ENCODE measurements at places on chromosomes 4 and X.

DNA sequence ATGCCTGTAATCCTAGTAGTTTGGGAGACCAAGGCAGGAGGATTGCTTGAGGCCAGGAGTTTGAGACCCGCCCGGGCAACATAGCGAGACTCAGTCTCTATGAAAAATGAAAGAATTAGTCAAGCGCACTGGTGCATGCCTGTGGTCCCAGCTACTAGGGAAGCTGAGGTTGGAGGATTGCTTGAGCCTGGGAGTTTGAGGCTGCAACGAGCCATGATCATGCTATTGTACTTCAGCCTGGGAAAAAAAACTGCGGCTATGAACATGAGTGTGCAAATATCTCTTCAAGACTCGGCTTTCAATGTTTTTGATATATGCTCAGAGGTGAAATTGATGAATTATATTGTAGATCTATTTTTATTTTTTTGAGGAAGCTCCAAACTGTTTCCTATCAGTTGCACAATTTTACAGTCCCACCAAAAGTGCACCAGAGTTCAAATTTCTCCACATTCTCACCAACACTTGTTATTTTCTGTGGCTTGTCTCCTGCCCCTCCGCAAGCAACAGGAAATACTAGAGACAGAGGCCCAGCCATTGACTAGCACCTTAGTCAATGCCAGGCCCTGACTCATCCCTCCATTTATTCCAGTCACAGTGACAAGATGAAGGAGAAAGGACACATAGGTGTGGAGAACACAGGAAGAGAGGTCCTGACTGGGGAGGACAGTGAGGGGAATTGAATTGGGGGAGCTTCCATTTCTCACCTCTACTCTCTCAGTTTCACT lies 33.1 kb upstream of the ZNF41 start:
- no peak for DNase-seq

DNA sequence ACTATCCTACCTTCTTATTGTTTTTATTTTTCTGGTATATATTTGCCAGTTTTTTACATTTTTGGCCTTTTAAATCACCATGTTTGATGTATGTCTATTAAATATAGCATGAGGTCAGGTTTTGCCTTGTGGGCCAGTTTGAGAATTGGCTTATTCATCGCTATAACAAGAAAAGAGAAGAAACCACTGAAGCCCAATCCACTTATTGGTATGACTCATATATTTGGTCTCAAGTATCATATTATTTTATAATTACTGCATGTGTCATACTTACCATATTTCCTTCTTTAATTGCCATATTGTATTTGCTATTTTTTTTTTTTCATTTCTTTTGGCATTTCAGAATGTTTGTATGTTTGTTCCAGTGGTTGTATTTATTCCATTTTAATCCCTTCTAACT lies 99.3 kb downstream of the IRF2 start:
- no peak for DNase-seq

GRCh38 chrX:65668377-65669310 lies 1.2 kb downstream of the MSN start:
- DNase-seq = peak; percentile 62

GRCh38 chr4:166518776-166519175 lies 645.7 kb downstream of the TLL1 start:
- DNase-seq = no peak

DNA sequence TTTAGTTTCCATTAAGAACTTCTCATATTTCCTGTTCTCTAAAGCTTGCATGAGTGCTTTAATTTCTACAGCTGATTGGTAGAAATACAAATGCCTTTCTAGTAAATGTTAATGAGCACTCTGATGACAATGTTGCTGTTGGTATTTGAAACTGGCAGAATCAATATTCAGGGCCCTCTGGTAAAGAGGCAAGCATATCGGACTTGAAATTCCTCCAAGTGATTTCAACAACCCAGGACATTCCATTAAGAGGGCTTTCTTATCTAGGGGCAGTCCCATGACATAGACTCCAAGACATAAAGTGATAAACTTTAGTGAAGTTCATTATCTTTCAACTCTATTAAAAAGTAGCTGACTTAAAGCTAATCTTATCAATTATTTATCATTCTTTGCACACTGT lies 83.1 kb upstream of the VCX start:
- no peak for DNase-seq

- no peak for DNase-seq
Observed at GRCh38 chrX:123348468-123348867, 164.4 kb downstream of the GRIA3 start.

GRCh38 chrX:38271154-38271716 lies 50.6 kb upstream of the SRPX start:
- DNase-seq = no peak

- DNase-seq = no peak
Observed at GRCh38 chrX:2958199-2958598, 29.1 kb upstream of the ARSD start.

- DNase-seq = no peak
Observed at GRCh38 chr4:87053176-87053658, 118.4 kb downstream of the AFF1 start.

DNA sequence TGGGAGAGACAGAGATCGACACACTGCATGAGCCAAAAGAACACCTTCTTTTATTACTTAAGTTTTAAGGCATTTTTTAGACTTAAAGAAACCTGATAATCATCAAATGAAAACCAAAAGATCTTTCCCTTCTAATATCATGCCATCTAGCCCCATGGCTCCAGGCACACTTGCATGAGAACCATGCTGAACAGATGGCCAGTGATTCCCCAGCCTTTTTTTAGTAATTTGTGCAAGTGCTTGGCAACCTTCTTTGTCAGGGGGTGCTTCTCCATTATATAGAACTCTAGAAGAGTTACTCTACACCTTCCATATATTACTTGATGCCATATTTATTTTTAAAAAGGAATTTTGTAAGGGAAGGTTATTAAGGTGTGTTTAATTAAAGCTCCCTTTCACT lies 182.2 kb upstream of the TEX13C start:
- no peak for DNase-seq

- no peak for DNase-seq
Observed at GRCh38 chr4:96566755-96567154, 726.9 kb downstream of the PDHA2 start.

DNA sequence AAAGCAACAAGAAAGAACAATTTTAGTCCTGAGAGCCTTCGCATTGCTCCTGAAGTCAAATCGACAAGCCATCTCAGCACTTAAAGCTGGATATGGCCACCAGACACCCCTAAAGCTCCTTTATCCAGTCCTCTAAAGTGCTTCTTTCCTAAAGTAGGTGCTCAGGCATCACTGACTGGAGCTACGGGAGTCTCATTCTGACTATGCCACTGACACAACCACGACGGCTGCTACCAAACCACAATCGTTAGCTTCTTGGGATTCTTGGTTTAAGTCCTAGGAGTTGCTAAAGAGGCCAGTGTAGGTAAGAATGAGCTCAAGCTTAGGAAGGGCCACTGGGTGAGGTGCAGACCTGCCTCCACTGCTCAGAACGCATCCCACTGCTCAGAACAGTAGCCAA lies 1.0 kb downstream of the SLC10A6 start:
- no peak for DNase-seq

- DNase-seq = no peak
Observed at GRCh38 chr4:91243132-91243531, 1060.6 kb upstream of the GRID2 start.

- DNase-seq = no peak
Observed at GRCh38 chrX:140206657-140207056, 241.3 kb upstream of the CXorf66 start.

DNA sequence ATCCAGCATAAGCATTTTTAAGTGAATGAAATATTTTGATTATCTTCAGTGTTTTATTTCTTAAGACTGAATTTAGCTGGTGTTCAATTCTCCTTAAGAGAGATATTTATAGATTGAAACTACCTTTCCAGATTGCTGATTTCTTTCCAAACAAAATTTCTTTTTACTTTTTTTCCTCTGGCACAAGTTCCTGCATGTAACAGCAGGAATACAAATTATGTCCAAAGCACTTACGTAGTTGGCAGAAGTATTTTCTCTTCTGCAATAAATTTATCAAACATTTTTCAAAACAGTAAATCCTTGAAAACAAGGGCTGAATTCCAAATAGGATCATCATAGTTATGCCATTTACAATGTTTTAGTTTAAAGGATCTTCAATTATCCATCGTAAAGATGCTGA lies 412.6 kb downstream of the IQCM start:
- DNase-seq = no peak

DNA sequence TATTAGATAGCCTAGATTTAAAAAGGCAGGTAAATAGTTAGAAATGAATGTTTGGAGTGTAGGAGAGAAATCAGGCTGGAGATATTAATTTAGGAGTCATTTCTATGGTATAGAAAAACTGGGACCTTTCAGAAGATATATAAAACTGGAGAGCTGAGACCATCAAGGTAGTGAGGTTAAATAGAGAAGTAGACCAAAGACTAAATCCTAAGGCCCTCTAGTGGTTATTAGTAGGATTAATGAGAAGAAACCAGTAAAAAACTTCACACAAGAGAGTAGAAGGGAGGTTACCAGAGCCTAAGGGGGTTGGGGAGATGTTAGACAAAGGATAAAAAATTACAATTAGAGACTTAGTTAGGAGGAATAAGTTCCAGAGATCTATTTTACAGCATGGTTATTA lies 351.0 kb upstream of the SPANXN1 start:
- DNase-seq = no peak

GRCh38 chr4:94803181-94803580 lies 45.4 kb downstream of the BMPR1B start:
- no peak for DNase-seq

GRCh38 chr4:21991050-21991449 lies 42.5 kb upstream of the KCNIP4 start:
- DNase-seq = no peak

DNA sequence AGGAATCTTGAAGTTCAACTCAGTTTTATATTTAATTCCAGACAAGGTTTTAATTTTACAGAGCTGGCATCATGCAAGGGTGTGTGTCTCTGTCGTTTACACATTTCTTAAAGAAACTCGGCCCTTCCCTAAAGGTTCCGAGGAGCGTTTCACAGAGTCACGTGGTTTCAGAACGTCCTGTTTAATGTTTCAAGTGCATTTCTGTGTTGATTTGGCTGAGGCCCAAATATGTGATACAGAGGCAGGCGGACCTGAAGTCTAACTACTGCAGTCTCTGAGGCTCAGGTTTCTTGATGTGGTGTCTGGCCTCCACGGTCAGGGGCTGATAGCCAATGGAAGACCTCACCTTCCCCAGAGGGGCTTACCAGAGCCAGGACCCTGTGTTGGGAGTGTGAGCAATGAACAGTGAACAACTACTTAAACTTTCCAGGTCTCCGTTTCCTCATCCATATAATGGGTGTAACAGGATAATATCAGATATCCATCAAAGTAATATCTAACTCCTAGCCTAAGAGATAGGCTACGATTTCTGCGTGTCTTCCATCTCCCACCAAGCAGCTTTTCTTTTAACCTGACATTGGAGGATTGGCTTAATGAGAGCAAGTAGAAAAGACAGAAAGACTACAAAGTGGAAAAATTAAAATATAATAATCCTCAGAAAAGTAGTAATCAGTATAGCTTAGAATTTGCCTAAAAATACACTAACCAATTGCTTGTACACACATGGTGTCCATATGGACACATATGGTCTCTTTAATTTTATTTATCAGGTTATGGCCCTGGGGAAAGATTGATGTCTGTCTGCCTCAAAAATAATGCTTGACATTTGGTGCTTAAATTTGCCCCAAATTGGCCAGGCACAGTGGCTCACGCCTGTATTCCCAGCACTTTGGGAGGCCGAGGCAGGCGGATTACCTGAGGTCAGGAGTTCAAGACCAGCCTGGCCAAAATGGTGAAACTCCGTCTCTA lies 50.0 kb upstream of the TRIM2 start:
- no peak for DNase-seq

Data from fibroblast of skin of left quadriceps (primary cell).